Suprapubic skin (tissue), 4 donors: ENCODE measurements at places on chromosomes 3 and 15. TPM values are rescaled to one million over a fixed set of nuclear protein-coding genes. Genes with fewer than 3 reads are reported as not detected.

DNA sequence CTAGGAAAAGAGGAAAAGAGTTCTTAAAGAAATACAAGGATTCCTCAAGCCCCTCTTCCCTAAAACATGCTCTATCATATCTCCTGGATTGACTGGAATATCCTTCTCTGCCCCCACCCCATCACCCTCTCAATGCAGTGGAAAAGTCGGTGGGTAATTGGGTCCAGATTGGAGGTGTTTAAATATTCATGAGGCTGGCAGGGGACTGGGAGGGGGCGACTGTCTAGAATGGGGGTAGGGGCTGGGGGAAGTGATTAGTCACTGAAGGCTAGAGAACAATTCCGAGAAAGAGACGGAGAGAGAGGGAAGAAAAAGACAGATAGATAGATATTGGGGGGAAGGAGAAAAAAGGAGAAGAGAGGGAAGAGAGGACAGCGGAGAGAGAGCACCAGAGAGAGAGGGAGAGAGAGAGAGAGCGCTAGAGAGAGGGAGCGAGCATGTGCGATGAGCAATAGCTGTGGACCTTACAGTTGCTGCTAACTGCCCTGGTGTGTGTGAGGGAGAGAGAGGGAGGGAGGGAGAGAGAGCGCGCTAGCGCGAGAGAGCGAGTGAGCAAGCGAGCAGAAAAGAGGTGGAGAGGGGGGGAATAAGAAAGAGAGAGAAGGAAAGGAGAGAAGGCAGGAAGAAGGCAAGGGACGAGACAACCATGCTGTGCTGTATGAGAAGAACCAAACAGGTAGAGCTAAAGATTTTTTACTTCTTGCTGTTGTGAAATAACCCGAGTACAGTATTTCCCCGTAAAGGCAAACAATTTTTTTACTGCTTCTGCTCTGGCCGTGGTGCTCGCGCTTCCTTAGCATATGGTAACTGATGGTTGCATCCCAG lies at the start of gene GAP43:
Gene GAP43 (plus strand): TSS at position 467 of the 825 bp plus-strand sequence. CDS start 180 bp downstream, at position 647.
- no peaks in the 10 kb centered on the region for H3K36me3 ChIP-seq
- peaks cover 18% of the 10 kb centered on the region for H3K4me1 ChIP-seq
- no peak for DNase-seq
- H3K27ac ChIP-seq: no peak within 1 kb of the TSS
- peaks cover 24% of the 10 kb centered on the region for H3K27me3 ChIP-seq

GRCh38 chr3:64594134-64594533 lies 93.7 kb downstream of the ADAMTS9 start:
- no peaks in the 10 kb centered on the region for H3K27me3 ChIP-seq
- no peak for DNase-seq
- H3K27ac ChIP-seq: no peak overlapping the region
- H3K36me3 ChIP-seq: no peaks in the 10 kb centered on the region

- H3K27me3 ChIP-seq: no peaks in the 10 kb centered on the region
- H3K27ac ChIP-seq: no peak overlapping the region
- DNase-seq: no peak
- no peak overlapping the region for H3K4me3 ChIP-seq
Observed at GRCh38 chr3:104101736-104102135, 1265.0 kb upstream of the ALCAM start.

DNA sequence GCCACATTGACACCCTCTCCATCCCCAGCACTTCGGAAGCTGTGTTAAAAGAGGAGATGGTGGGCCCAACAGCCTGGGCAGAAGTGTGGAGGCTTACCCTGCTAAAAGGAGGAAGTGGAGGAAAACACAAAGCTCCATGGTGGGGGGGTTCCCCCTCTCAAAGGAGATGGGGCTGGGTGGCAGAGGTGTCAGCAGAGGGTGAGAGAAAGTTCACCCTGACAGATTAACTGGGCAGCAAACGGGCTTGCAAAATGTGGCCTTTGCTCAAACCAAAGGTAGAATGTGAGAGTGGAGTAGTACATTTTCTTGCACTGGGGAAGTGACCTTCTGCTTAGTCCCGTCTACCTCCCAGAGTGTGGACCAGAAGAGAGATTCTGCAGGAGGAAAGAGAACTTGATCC lies 44.7 kb downstream of the MYO1E start:
- no peak overlapping the region for H3K27ac ChIP-seq
- no peaks in the 10 kb centered on the region for H3K36me3 ChIP-seq
- no peaks in the 10 kb centered on the region for H3K27me3 ChIP-seq
- peaks cover 25% of the 10 kb centered on the region for H3K4me1 ChIP-seq
- H3K4me3 ChIP-seq: no peak overlapping the region

DNA sequence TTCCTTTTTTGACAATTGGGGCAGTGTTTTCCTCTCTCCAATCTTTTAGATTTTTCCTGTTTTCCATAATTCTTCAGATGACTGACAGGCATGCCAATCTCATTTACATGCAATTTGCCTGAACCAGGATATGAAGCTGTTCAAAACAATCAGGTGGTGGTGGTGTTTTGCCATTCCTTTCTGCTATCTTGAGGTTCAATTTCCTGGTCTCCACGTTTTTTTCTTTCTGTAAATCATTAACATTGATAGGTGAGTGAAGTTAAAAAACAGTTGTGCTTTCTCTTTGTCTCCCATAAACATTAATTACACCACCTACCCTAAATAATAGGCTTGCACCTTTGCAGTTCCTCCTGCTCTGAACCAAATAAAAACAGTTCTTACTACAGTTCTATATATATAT lies 49.1 kb downstream of the C2CD4A start:
- no peaks in the 10 kb centered on the region for H3K27me3 ChIP-seq
- no peaks in the 10 kb centered on the region for H3K36me3 ChIP-seq
- peaks cover 44% of the 10 kb centered on the region for H3K4me1 ChIP-seq
- no peak overlapping the region for H3K4me3 ChIP-seq
- no peak overlapping the region for H3K27ac ChIP-seq

- DNase-seq: no peak
- peaks cover 16% of the 10 kb centered on the region for H3K36me3 ChIP-seq
- peaks cover 24% of the 10 kb centered on the region for H3K4me1 ChIP-seq
Observed at GRCh38 chr15:34223904-34224596, 766 bp upstream of the EMC4 start.

DNA sequence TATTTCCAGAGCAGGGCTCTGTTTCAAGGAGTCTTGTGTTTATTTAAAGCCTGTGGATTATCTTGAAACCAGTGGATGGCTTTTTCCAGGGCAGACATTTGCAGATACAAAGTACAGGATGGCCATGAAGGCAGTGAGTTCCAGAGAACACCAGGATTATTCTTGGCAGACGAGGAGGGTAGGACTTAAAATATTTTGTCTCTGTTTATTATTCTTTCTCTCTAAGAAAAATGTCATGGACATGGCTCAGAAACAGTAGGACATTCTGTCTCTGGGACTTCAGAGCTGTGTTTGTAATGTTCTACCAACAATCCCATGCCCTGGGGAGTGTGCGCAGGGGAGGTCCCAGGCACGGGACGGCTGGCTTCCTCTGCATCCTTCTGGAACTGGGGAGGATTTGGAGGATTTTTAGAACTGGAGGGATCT lies 125.9 kb downstream of the ATP10A start:
- no peak for DNase-seq
- H3K4me1 ChIP-seq: peaks cover 10% of the 10 kb centered on the region
- no peaks in the 10 kb centered on the region for H3K27me3 ChIP-seq
- H3K4me3 ChIP-seq: no peak overlapping the region
- H3K36me3 ChIP-seq: no peaks in the 10 kb centered on the region

- H3K4me3 ChIP-seq: no peak overlapping the region
- H3K27me3 ChIP-seq: no peaks in the 10 kb centered on the region
- no peaks in the 10 kb centered on the region for H3K36me3 ChIP-seq
- peaks cover 6% of the 10 kb centered on the region for H3K4me1 ChIP-seq
- H3K27ac ChIP-seq: no peak overlapping the region
Observed at GRCh38 chr3:196694941-196695848, 16.9 kb downstream of the CEP19 start.

- no peak for DNase-seq
- H3K27ac ChIP-seq: no peak overlapping the region
- H3K36me3 ChIP-seq: no peaks in the 10 kb centered on the region
- H3K4me3 ChIP-seq: no peak overlapping the region
- H3K4me1 ChIP-seq: no peaks in the 10 kb centered on the region
Observed at GRCh38 chr3:127929818-127930413, 14.9 kb downstream of the KBTBD12 start.

DNA sequence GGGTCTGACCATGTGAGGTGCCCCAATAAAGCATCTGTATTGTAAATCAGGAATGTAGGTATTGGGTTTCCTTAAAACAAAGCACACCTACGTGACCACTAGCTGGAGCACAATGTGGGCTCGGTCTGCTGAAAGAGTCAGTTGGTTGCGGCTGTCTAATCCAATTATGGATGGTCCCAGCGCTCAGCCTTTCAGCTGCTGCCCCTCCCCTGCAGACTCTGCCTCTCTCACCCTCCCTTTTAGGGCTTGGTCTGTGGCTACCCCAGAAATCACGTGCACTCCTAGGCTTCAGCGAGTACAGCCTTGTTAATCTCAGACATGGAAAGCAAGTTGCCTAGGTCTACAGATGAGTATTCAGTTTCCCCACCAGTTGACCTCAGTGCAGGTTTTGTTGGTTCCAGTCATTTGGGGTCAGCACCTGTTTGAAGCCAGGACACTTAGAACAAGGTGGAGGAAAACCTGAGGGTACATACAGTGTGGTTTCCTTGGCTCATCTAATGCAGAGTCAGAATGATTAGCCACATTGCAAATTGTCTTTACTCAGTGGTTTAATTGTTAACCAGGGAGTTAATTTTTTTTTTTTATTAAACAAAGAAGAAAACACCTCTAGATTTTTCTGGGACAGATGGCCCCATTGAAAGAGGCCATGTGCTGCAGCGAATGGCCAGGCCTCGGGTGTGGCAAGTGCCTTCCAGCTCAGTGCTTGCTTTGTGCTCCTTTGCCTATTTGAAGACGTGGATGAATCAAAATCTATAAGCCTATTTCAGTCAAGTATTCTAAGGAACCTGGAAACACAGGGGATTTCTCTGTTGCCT lies 137.7 kb downstream of the IGF1R start:
- H3K27ac ChIP-seq: no peak overlapping the region
- no peaks in the 10 kb centered on the region for H3K36me3 ChIP-seq
- H3K27me3 ChIP-seq: no peaks in the 10 kb centered on the region
- H3K4me3 ChIP-seq: no peak overlapping the region

- H3K4me3 ChIP-seq: no peak overlapping the region
- no peak for DNase-seq
- no peaks in the 10 kb centered on the region for H3K27me3 ChIP-seq
- H3K4me1 ChIP-seq: peaks cover 67% of the 10 kb centered on the region
- no peak overlapping the region for H3K27ac ChIP-seq
Observed at GRCh38 chr3:185926445-185926844, 11.4 kb downstream of the TRA2B start.

DNA sequence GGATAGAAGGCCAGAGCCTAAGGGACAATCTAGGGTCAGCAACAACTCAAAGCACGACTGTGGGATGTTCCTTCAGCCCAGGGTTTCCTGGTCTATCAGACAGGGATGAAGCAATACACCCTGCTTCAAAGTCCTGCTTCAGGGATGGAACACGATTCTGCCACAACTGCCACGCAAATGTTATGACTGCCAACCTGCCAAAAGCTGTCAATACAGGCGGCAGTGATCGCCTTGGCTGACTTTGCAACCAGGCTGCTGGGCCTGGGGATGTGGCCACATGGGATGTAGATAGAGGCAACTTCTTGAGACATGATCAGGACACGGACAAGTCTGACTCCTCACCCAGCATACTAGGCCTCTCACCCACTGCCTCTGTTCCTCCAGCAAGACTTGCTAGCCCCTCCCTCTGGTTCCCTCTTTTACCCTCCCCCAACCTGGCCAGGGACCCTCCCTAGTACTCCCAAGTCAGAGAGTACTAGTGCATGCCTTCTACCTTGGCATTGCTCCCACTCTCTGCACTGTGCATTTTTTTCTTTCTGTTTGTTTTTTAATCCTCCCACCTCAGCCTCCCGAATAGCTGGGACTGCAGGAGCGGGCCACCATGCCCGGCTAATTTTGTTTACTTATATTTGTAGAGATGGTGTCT lies 7.6 kb downstream of the CCDC12 start:
- peaks cover 6% of the 10 kb centered on the region for H3K36me3 ChIP-seq
- DNase-seq: no peak
- no peaks in the 10 kb centered on the region for H3K27me3 ChIP-seq
- no peak overlapping the region for H3K27ac ChIP-seq

GRCh38 chr15:66169625-66170024 lies 83.9 kb downstream of the MEGF11 start:
- H3K4me3 ChIP-seq: no peak overlapping the region
- no peak for DNase-seq
- H3K36me3 ChIP-seq: no peaks in the 10 kb centered on the region
- H3K27me3 ChIP-seq: peaks cover 9% of the 10 kb centered on the region
- H3K27ac ChIP-seq: no peak overlapping the region
- H3K4me1 ChIP-seq: no peaks in the 10 kb centered on the region

DNA sequence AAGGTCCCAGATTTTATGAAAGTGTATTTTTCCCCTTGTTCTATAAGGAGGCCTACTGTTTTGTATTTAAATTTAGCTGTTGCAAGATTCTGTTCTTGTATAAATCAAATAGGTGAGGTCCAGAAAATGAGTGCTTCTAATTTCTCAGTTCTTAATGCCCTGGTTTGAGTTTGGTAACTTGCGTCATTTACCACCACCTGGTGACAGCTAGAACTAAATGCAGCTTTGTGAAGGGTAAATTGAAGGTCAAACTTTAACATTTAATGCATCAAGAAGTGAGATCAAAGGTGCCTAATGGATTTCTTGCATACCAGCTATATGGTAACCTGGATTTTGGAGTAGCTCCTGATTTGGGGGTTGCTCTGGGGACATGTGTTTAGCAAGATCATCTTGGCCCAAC lies 50.7 kb upstream of the POLR2M start:
- H3K4me1 ChIP-seq: no peaks in the 10 kb centered on the region
- no peak for DNase-seq
- H3K27me3 ChIP-seq: no peaks in the 10 kb centered on the region
- H3K4me3 ChIP-seq: no peak overlapping the region
- H3K36me3 ChIP-seq: no peaks in the 10 kb centered on the region

DNA sequence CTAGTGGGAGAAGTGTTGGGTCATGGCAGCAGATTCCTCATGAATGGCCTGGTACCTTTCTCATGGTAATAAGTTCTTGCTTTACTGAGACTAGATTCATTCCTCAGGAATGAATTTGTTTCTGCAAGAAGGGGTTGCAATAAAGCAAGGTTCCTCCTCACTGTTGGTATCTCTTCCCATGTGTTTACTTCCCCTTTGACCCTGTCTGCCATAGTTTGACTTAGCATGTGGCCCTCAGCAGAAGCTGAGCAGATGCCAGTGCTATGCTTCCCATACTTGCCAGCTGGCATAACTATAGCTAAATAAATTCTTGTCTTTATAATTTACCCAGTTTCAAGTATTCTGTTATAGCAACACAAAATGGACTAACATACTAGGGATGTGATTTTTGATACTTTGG lies 163.6 kb upstream of the COL8A1 start:
- H3K4me1 ChIP-seq: no peaks in the 10 kb centered on the region
- DNase-seq: no peak
- no peak overlapping the region for H3K4me3 ChIP-seq
- no peaks in the 10 kb centered on the region for H3K36me3 ChIP-seq
- H3K27ac ChIP-seq: no peak overlapping the region

- DNase-seq: peak; percentile 31
- H3K36me3 ChIP-seq: peaks cover 3% of the 10 kb centered on the region
- H3K27ac ChIP-seq: no peak overlapping the region
Observed at GRCh38 chr3:127710155-127710941, 37.6 kb downstream of the ABTB1 start.

The DNASE1L3 gene
- 4.6 TPM for total RNA-seq

The FAM81A gene
- total RNA-seq: 1.5 TPM

The PLSCR5 gene
- total RNA-seq: not detected

The GRIP2 gene
- 5.8 TPM for total RNA-seq

The PIF1 gene
- total RNA-seq: 1.3 TPM

The SLC9C1 gene
- total RNA-seq: not detected
